ENCODE measurements at places on chromosomes 6 and 20. TPM values are rescaled to one million over a fixed set of nuclear protein-coding genes. Genes with fewer than 3 reads are reported as not detected.
A peak's percentile ranks its signal among the peaks of the same experiment; 100 is the strongest.

GRCh38 chr6:125392682-125393081, 90.9 kb upstream of the HDDC2 start:
- DNase-seq: no peak

GRCh38 chr20:3679749-3680700, 1.8 kb downstream of the ADAM33 start:
- DNase-seq: no peak

DNA sequence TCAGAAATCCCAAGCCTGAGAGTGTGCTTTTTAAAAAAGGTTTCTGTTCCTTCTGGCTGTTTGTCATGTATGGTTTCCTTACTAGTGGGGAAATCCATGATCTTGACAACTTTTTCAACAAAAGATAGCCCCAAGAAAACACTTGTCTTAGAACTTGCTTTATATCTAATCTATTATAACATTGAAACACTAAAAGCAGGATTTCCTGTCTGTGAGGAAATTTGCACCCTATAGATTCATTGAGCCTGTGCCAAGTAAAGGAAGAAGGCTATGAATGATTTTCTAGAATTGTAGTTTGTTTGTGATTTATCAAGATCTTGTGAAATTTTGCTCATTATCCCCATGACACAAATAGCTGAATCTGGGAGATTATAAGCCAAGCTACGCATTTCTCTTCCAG, 238.6 kb upstream of the RIN2 start:
- DNase-seq: no peak

GRCh38 chr6:16002332-16003196, 126.3 kb upstream of the MYLIP start:
- DNase-seq: no peak

DNA sequence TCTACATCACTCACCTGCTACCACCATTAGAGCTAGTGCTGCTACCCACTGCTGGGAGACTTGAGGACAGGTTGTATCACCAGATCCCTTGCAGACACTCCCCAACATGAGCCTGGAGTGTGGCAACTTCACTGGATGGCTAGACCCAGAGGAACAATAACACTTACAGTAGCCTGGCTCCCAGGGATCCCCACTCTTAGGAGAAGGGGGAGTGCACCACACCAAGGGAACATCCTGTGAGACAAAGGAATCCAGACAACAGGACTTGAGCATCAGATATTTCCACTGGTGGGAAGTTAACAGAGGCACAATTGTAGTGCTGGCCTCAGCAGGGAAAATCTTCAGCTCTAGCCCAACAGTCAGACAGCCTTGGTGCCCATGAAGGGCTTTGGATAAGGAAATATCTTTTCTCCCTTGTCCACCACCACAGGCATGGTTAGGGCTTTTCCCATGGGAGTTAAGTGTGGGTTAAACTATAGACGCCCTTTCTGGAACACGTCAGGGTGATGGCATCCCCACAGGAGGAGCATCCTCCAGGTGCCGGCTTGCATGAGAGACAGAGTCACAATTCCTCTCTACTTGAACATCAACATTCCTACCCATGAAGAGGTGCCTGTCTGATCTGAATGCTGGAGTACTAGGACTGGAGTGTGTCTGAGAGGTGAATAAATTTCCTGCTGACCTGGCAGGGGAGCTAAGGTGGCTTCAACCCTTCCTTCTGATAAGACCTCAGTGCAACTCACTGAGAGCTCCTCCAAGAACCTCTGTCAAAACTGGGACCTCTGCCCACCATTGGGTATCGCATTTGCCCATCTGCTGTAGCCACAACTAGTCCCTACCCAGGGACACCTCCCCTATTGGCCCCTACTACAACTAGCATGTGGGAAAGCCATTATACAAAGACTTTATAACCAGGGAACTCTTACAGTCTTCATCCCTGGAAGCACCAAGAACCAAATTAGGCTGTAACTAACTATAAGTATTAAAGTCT, 55.4 kb upstream of the SIRPG start:
- DNase-seq: no peak

- DNase-seq: no peak
Observed at GRCh38 chr20:2296524-2297356, 939 bp downstream of the TGM3 start.

GRCh38 chr6:42970871-42971612, 7.9 kb downstream of the PEX6 start:
- DNase-seq: no peak

- DNase-seq: no peak
Observed at GRCh38 chr20:2455771-2456497, 14.7 kb downstream of the SNRPB start.

GRCh38 chr6:138287144-138287955, 69.1 kb upstream of the PBOV1 start:
- peak; percentile 54 for DNase-seq

- no peak for DNase-seq
Observed at GRCh38 chr6:12000174-12000573, 11.9 kb upstream of the HIVEP1 start.

DNA sequence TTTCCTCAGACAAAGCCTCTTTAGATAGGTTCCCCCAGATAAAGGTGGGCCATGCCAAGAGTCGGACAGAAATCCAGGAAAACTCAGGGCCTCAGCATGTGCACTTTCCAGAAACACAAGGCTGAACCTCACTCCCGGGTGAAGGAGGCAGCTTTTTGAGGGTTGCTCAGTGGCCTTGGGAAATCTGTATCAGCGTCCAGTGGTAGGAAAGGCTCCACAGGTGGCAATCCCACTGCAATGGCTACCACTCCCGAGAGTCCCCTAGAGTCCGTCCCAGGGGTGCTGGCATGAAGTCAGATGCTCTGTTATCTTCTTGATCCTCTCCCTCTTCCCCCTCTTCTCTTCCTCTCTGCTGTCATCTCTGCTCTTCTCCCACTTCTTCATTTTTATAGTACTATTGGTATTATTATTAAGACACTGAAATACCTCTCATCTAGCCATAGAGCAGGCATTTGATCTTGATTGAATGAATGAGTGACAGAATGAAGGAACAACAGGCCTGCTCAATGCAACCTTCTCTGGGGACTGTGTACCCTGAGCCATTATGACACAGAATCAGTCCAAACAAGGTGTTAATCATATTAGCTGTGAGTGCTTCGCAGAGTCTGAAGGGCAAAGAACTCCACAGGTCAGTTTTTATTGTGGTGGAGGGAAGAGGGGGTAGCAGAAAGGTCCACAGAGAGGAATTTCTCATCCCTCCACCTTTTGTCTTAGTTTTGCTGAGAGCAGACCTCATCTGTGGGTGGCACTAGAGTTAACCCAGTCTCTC, 13.3 kb downstream of the SLC22A1 start:
- no peak for DNase-seq

DNA sequence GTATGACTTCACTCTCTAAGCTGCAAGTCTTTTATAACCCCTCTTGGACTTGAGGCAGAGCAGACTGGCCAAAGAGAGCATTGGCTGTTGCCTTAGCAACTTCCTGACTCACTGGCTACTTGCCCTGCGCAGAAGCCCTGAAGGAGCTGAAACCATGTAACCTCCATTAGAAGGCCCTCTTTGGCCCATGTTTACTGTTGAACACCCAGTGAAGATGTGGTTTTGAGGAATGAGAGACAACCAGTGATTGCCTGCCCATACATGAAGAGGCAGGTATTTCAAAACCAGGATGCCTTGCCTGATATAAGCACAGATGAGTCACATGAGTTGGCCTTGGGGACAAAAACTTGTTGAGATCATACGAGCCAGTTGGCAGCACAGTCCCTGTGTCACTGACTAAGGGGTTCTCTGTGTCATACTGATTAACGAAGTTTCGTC, 182.5 kb downstream of the EDN1 start:
- peak; percentile 77 for DNase-seq

Gene C6orf58
- total RNA-seq: 0.55 TPM

Gene GABRR2
- total RNA-seq: 0.73 TPM

Gene SOX4
- 30.3 TPM for total RNA-seq

Gene CST4
- not detected for total RNA-seq

Gene DOK5
- 3.0 TPM for total RNA-seq
